ENCODE measurements at places on chromosomes 16 and 17.

- DNase-seq: no peak
Measured at GRCh38 chr17:16243801-16244567, 27.0 kb downstream of the PIGL start.

- DNase-seq: no peak
Measured at GRCh38 chr17:50891577-50891989, 25.4 kb upstream of the TOB1 start.

DNA sequence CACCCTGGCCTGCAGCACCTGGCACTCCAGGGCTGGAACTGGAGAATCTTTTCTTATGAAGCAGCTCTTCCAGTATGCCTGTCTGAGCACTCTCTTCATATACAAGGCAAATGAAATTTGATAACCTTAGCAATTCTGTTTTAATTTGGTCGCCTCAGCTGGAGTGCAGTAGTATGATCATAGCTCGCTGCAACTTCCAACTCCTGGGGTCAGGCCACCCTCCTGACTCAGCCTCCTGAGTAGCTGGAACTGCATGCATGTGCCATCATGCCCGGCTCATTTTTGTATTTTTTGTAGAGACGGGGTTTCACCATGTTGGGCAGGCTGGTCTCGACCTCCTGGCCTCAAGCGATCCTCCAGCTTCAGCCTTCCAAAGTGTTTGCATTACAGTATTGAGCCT, 140.8 kb upstream of the CHMP6 start:
- no peak for DNase-seq

- peak; percentile 19 for DNase-seq
Measured at GRCh38 chr17:45221081-45222013, at the start of gene FMNL1. Gene FMNL1, plus strand, starts transcription at chr17:45221885. Its CDS starts 240 bp downstream, at chr17:45222125.

- no peak for DNase-seq
Measured at GRCh38 chr17:27920569-27920968, 27.4 kb upstream of the LYRM9 start.

DNA sequence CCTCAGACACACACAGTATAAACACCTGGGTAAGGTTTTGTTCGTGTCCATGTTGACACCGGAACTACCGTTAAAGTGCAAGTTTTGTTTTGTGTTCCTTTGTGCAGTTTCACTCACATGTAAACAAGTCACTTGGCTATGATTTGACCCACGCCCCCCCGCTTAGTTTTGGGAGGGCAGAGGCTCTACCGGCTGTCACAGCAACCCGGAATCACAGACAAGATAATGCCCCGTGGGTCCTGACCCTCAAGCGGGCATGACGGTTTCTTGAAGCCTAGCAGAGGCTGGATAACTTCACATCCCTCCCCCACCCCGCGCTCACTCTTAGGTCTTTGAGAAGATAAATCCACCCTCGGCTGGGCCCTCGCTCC, 1.7 kb downstream of the RASD1 start:
- no peak for DNase-seq

- no peak for DNase-seq
Measured at GRCh38 chr17:55398689-55399088, 22.9 kb downstream of the MMD start.

- no peak for DNase-seq
Measured at GRCh38 chr16:15726715-15727114, 76.7 kb downstream of the NDE1 start.

GRCh38 chr17:74430706-74431567, 951 bp upstream of the GPRC5C start:
- DNase-seq: no peak

- DNase-seq: no peak
Measured at GRCh38 chr16:86490859-86491639, 19.3 kb upstream of the FOXF1 start.

DNA sequence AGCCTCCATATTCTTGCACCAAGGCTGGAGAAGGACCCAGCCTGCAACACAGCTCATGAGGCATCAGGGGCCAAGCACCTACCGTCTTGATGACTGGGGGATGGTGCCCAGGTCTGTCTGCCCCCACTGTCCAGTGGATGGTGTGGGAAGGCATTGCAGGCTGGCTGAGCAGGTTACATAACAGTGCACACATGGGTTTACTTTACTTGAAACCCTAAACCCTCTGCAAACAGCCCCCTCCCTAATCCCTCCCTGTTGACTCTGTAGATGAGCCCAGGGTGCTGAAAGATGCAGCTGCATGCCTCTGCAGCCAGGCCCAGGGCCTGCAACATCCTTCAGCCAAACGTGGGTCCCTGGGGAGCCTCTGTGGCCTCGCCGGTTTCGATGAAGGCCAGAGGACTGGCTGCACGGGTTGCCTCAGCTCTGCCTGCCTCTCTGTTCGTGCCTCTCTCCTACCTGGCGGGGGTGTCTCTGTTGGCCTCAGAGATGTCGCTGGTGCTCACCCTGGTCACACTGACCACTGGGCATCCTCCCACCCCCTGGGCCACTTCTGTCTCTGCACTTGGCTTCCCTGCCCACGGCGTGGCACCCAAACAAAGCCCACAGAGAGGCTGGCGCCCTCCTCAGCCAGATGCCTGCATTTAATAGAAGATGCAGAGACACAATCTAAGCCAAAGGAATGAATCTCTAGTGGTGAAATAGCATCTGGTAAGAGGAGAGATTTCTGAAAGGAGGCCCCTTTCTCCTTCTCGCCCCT, 95.1 kb downstream of the METRNL start:
- no peak for DNase-seq

- no peak for DNase-seq
Measured at GRCh38 chr17:38852771-38853291, 690 bp downstream of the RPL23 start.

DNA sequence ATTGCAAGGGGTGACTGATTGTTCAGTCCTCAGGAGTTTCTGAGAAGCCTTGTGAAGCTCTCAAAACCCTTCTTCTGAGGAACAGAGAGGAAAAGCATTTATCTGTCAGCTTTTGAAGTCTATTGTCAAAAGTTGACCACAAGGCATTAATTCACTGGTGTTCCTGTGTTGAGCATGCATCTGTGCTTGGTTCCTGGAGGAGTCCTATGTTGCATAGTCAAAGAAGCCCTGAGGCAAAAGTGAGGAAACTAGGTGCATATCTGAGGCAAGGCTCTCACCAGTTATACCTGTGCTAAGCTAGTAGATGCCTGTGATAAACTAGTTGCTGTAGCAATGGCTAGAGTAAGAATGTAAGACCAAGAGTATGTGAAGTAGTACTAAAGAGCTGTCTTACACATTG, 1.8 kb upstream of the HEATR6 start:
- no peak for DNase-seq

- no peak for DNase-seq
Measured at GRCh38 chr16:500709-501108, 26.8 kb upstream of the CAPN15 start.

DNA sequence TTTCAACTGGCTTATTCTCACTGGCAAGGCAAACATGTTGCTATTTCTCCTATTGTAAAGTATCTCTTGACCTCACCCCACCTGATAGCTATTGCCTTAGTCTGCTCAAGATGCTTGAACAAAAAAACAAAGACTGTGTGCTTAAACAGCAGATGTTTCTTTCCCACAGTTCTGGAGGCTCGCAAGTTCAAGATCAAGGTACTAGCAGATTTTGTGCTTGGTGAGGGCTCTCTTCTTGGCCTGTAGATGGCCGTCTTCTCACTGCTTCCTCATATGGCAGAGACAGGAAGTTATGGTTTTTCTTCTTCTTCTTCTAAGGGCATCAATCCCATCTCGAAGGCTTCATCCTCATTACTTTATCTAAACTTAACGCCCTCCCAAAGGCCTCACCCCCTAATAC, 109.7 kb upstream of the CLEC3A start:
- DNase-seq: no peak

- no peak for DNase-seq
Measured at GRCh38 chr16:15856182-15856581, 646 bp downstream of the MYH11 start.

- DNase-seq: no peak
Measured at GRCh38 chr16:89037261-89038152, 56.1 kb upstream of the ACSF3 start.

DNA sequence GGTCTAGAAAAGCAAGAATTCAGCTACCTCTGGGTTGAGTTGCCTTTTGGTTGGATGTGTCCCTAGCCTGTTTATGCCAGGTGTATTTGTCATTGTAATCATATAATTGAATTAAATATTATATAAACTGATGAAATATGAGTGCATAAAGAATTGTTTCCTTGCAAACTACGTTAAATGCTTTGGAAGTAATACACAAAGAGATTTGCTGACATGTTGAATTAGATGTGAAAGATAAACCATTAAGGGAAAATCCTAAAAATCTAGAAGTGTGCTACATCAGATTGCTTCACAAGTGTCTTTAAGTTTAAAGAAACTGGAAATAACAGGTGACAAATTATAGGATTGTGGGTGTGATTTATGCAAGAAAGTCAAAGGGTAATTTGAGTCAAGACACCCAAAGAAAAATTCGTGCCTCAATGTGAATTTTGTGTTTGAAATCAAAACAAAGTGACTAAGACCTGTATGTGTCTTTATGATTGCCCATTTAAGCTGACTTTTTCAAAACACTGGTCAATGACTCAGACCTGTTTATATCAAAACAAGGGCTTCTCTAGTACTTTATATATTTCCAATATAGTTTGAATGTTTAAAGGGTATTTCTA, 5.1 kb upstream of the PYY start:
- no peak for DNase-seq

DNA sequence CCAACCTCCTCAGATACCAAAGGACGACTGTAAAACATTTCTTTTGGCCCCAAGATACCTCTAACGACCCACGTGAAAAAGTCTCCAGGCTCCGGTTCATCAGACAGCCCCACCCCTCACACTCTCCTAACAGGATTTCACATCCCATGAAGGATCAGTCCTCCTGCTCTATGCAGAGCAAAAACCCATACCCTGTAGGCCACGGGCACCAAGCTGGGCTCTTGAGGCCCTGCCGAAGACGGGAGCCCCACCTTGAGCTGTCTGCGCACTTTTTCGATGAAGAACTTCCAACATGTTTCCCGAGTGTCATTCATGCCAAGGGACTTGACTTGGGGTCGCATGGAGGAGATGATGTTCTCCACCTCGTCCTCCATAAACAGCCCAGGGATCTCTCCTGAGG, 89.9 kb downstream of the PGS1 start:
- no peak for DNase-seq

DNA sequence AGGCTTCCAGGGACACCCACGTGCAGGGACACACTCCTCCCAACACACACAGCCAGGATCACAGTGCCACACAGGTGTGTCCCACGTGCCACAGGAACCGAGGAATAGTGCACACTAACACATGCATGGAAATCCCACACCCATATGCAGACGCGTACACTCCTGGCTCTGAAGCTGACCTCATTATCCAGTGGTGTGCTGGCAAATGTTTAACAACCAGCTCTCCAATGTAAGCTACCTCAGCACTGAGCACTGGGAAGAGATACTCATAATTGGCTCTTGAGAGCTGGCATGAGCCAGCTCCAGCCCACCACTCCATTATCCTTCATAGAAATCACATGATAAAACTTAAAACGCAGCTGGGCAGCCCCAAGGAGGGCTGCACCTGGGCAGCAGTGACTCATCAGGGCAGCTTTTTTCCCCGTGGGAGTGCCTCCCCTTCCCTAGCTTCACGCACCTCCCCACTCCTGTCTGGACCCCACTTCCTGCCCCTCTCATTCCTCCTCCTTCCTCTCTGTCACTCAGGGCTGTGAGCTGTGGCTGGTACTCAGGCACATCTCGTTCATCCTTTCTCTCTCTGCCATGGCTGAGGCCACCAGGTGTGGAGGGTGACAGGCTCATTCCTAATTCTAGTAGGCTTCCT, 14.9 kb upstream of the TBX21 start:
- no peak for DNase-seq

- no peak for DNase-seq
Measured at GRCh38 chr16:85900027-85900792, 1.2 kb downstream of the IRF8 start.

DNA sequence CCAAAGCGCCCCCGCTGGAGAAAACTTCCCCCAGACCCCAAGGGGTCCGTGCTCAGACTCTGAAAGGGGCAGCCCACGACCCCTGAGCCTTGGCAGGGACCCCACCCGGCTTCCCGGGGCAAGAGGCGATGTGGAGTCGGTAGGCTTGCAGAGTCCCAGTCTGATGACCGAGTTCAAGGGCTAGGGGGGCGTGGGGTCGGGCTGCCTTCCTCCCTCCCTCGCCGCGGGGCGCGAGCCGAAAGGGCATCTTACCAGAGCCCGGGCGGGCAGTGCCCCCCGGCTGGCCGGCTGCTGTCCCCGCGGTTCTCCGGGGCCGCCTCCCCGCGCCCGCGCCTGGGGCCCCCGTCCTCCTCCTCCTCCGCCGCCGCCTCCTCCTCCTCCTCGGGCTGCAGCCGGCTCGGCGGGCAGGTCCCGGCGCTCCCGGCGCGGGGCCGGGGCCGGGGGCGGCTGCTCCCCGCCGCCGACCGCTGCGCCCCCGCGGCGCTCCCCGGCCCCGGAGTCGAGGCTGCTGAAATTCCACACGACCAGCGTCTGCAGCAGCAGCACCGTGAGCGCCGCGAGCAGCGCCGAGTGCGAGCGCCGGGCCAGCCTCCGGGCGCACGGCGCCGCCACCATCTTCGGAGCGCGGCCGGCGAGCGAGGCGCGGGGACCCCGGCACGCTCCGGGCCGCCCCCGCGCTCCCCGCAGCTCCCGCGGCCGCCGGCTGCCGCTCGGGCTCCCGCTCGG, 415 bp downstream of the XYLT1 start:
- DNase-seq: no peak

- DNase-seq: no peak
Measured at GRCh38 chr17:53896047-53896446, 73.3 kb downstream of the KIF2B start.

DNA sequence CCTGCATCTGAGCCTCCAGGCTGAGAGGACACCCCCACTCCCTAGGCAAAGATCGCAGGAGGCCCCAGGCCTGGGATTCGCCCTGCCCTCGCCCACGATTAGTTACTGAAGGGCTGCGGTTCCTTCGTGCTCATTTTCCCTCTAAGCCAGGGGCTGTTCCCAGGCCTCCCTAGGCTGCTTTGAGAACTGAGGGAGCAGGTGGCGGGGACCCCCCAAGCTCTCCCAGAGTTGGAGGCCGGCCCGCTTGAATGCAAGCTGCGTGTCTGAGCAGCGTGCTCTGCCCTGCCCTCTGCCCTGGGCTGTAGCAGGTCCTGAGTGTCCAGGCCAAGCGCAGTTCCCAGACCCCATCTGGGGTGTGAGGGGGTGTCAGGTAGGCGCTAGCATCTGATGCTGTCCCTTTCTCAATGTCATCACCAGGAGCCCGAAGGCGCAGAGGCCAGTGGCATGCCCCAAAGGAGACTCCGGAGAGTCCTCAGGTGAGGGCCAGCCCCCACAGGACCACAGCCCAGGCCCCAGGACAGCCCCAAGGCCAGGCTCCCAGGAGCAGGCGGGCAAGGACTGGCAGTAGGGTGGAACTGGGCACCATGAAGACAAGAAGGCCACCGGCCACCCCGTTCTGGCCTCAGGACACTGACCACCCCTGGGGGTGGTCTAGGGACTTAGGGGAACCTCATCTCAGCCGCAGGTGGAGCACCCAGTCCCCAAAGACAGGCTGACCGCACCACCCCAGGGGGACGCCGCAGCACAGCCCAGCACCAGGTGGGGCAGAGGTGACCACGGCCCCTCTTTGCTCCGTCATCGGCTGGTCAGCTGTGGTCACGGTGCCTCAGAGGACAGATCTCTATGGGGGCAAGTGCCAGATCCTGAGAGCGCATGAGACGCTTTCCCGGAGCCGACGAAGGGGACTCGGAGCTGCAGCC, 14.6 kb downstream of the ENDOV start:
- no peak for DNase-seq
